Small intestine (tissue), 16 donors: ENCODE measurements at places on chromosomes 3 and 15.

DNA sequence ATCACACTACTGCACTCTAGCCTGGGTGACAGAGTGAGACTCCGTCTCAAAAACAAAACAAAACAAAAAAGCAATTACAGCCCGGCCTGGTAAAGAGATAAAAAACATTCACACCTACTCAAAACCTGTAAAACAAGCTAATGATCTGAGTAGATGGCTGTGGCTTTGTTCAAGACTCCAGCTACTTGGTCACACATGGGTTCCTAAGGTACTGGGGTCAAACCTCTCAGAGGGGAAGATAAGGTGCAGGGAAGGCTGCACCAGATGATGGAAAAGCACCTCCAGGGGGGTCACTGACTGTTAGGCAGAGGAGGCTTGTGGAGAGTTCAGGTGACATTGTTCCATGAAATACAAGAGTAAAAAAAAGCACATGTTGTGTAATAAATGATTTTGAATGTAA lies 450.2 kb upstream of the WNT5A start:
- no peaks in the 10 kb centered on the region for H3K36me3 ChIP-seq
- H3K27ac ChIP-seq = no peak overlapping the region
- H3K27me3 ChIP-seq = no peaks in the 10 kb centered on the region
- H3K4me1 ChIP-seq = no peaks in the 10 kb centered on the region
- no peak for DNase-seq

GRCh38 chr3:128554465-128555097 lies 61.6 kb upstream of the GATA2 start:
- peaks cover 7% of the 10 kb centered on the region for H3K27me3 ChIP-seq
- no peak for DNase-seq
- H3K4me3 ChIP-seq = no peak overlapping the region
- H3K4me1 ChIP-seq = no peaks in the 10 kb centered on the region
- peak overlapping the region; percentile 63 for H3K27ac ChIP-seq

DNA sequence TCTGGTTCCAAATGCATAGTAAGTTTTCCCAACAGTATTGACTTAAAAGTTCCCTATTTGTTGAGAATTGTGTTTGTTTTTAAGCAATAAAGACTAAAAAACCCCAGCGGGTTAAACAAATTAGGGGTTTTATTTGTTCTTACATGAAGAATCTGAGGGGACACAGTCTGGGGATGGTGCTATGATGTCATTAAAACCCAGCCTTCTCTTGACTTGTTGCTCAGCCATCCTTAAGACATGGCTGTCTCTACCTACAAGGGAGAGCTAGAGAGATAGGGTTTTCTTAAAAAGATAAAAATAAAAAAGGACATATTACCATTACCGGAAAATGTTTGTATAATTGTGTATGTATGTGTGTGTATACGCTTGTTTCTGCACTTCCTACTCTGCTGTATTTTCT lies 11.7 kb upstream of the ARL14 start:
- no peaks in the 10 kb centered on the region for H3K4me1 ChIP-seq
- no peak for DNase-seq
- no peaks in the 10 kb centered on the region for H3K36me3 ChIP-seq
- no peak overlapping the region for H3K4me3 ChIP-seq
- no peak overlapping the region for H3K27ac ChIP-seq

- H3K27me3 ChIP-seq = no peaks in the 10 kb centered on the region
- H3K4me3 ChIP-seq = no peak overlapping the region
- no peak overlapping the region for H3K27ac ChIP-seq
- DNase-seq = peak; percentile 63
- H3K36me3 ChIP-seq = peaks cover 4% of the 10 kb centered on the region
- H3K4me1 ChIP-seq = peaks cover 3% of the 10 kb centered on the region
These were observed 20.3 kb downstream of the GMPS start for GRCh38 chr3:155890671-155891190.

GRCh38 chr15:59274126-59274970 lies 67.7 kb downstream of the LDHAL6B start:
- H3K36me3 ChIP-seq = peaks cover 11% of the 10 kb centered on the region
- H3K27ac ChIP-seq = peak overlapping the region; percentile 88
- peak; percentile 60 for DNase-seq
- H3K4me1 ChIP-seq = peaks cover 69% of the 10 kb centered on the region

GRCh38 chr3:191355406-191355805 lies 25.1 kb upstream of the UTS2B start:
- no peak overlapping the region for H3K4me3 ChIP-seq
- H3K27me3 ChIP-seq = no peaks in the 10 kb centered on the region

GRCh38 chr3:138089091-138089490 lies 26.3 kb downstream of the DZIP1L start:
- no peak for DNase-seq
- no peaks in the 10 kb centered on the region for H3K4me1 ChIP-seq
- no peak overlapping the region for H3K4me3 ChIP-seq
- H3K27ac ChIP-seq = no peak overlapping the region
- no peaks in the 10 kb centered on the region for H3K36me3 ChIP-seq
